ENCODE measurements at places on chromosomes 5 and 9. TPM values are rescaled to one million over a fixed set of nuclear protein-coding genes. Genes with fewer than 3 reads are reported as not detected.

- DNase-seq: no peak
These were observed 11.5 kb upstream of the FAM120AOS start for GRCh38 chr9:93464876-93465275.

The CTSL gene
- total RNA-seq: 135 TPM

DNA sequence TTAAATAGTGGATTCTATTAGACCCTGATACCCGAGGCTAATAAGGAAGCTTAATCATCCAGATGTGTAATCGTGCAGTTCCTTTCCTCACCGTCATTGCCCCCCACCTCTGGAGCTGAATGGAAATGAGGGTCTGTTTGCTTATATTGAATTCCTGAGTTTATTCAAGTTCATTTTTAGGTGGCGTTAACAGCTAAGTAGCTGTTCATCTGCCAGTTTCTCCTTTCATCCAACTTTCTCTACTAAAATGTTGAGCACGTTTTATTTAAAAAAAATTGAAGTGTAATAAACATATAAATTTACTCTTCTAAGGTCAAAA lies 291.0 kb downstream of the DOCK8 start:
- DNase-seq: no peak

The ARHGEF39 gene
- 0.45 TPM for total RNA-seq

GRCh38 chr5:43997647-43998272 lies 391.5 kb downstream of the FGF10 start:
- DNase-seq: no peak

DNA sequence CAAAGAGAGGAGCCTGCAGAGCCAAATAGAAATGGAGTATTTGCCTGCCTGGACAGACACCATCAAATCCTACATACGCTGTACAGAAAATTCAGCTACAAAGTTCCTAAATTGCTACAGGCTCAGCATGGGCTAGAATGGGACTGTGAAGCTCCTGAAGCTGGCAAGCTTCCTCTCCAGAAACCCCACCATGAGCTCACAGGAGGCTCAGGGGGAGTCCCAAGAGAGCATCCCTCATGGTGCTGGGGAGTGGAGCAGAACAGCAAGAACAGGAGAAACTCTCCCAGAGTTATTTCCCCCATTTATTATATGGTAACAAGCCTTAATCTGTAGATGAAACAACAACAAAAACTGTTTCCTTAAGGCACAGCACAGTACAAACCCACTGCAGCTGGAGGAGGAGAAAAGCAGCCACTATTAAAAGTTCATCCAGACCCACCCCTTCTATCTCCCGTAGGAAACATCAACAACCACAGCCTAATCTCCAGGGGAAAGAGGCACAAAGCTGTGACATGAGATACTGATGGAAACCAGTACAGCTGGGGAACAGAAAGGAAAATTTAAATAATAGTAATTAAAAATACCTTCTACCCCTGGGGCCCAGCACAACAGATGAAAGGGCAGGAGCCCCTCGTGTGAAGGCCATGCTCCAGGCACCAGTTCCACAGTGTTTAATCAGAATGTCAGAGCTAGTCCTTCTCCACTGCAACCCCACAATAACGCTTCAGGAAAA lies 548.5 kb downstream of the MTRR start:
- DNase-seq: no peak

- DNase-seq: no peak
These were observed 153.3 kb downstream of the RGS3 start for GRCh38 chr9:113616621-113617496.

The C5orf47 gene
- total RNA-seq: not detected

DNA sequence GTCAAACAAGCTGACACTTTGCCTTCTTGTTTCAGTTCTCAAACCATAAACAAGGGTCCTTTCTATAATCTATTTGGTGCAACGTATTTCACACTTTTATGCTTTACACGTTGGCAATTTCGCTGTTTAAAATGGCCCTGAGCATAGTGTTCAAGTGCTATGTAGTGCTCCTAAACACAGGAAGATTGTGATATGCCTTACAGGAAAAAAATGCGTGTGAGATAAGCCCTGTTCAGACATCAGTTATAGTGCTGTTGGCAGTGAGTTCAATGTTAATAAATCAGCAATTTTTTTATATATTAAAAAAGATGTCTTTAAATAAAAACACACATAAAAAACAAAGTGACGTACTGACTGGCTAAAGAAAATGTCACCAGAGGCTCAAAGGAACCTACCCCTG lies 23.9 kb downstream of the CLINT1 start:
- no peak for DNase-seq

DNA sequence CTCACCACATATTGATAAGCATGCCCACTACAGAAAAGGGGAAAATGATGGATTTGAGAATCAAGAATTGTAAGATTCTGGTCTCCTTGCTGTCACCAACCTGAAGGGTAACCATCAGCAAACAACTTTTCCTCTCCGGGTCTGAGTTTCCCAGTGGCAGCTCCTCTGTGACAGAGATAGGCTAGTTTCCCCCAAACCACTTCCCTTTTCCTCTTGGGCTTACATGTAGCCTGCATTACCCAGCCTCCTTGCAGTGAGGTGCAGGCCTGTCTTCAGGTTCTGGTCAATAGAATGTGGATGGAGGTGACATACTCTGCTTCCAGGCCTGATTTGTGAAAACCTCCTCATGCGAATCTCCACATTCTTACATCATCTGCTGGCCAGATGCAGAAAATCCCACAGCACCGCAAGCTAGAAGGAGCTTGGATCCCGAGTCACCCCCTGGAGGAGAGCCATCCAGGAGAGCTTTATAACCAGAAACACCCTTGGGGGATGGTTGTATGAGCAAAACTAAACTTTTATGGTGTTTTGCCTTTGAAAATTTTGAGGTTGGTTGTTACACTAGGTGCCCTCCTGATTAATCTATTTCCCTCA lies 206.1 kb downstream of the RGS3 start:
- DNase-seq: no peak

The TEK gene
- 22.2 TPM for total RNA-seq

GRCh38 chr5:151288180-151288579 lies 15.4 kb downstream of the SLC36A3 start:
- DNase-seq: no peak

The PDLIM7 gene
- 35.1 TPM for total RNA-seq

- no peak for DNase-seq
These were observed 63.9 kb downstream of the SAXO1 start for GRCh38 chr9:18969128-18969527.

The STKLD1 gene
- total RNA-seq: 0.17 TPM

GRCh38 chr5:41788941-41789368 lies 81.3 kb downstream of the OXCT1 start:
- DNase-seq: no peak

The EQTN gene
- not detected for total RNA-seq

The NRARP gene
- 4.0 TPM for total RNA-seq

DNA sequence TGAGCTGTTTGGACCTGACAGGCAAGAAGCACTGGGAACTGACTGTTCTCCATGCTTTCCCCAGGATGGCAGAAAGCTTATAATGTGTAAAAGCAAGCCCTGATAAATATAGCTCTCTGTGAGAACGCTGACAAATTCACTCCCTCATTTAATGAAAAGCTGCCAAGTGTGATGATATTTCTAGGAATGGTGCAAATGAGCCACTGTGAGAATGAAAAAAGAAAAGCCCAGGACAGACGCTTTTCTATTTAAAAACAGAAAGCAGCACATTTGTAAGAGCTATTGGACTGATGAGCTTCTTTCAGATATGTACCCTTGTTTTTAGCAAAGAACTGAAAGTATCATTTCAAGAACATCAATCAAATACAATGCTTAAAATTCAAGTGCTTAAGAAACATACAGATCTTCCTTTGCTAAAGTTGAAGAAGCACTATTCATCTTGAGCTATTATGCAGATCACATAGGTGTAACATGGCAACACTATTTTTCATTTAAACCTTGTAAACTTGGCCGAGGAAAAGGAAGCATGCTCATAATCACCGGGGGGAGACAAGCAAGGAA lies 842.6 kb upstream of the ACO1 start:
- DNase-seq: no peak

- DNase-seq: no peak
These were observed 42.2 kb downstream of the LEAP2 start for GRCh38 chr5:132915681-132916080.

GRCh38 chr9:96423322-96423984 lies 5.3 kb upstream of the ZNF367 start:
- no peak for DNase-seq

- DNase-seq: no peak
These were observed 125.4 kb downstream of the ANKRD18B start for GRCh38 chr9:33649463-33649862.

DNA sequence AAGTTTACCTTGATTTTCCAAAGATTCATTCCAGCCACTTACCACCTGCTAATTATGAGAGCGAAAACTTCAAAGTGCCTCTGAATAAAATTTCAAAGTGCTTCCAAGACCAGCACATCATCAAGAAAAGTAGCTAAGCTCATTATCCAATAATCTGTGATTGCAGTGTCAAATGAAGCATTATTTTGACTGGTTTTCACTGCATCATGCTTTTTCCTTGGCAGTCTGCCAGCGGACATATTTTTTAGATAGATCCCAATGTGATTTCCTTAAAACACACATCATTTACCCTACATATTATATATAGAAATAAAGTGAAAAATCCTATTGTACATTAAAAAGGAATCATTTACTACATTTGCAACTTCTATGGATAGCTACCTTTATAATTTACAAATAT lies 508.6 kb upstream of the FAM174A start:
- DNase-seq: no peak

DNA sequence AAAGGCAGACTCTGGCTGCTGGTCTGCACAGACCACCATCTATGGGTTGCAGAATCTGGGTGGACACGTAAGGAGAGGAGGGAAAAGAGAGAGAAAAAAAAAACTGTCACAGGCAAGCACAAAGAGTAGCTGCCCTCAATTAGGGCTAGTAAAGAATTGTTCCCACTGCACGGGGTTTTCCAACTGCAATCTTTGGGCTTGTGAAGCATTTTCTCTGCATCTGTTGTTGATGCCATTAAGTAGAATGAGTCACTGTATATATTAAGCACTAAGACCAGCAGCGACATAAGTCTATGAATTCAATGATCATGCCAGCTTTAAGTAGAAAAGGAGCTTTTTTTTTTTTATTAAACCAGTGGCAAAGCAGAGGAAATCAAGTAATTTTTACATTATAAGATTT lies 40.2 kb downstream of the MED10 start:
- no peak for DNase-seq

Data from left ventricle myocardium superior (tissue), 1 donor.